ENCODE measurements at places on chromosomes 4 and X. TPM values are rescaled to one million over a fixed set of nuclear protein-coding genes. Genes with fewer than 3 reads are reported as not detected.

The CTAG1B gene
- total RNA-seq, result not detected

The MAGEB10 gene
- not detected for total RNA-seq

The PLK4 gene
- 25.7 TPM for total RNA-seq

The YY2 gene
- total RNA-seq, result 3.1 TPM

The PLXNA3 gene
- total RNA-seq, result 9.0 TPM

The GPR143 gene
- total RNA-seq, result 2.8 TPM

The DAPP1 gene
- total RNA-seq, result not detected

The PHOX2B gene
- not detected for total RNA-seq

The NR3C2 gene
- 9.9 TPM for total RNA-seq

The AMBN gene
- not detected for total RNA-seq

The PRAF2 gene
- 2.7 TPM for total RNA-seq

The ARAP2 gene
- total RNA-seq, result 0.23 TPM

The MAGEC3 gene
- not detected for total RNA-seq

The CXCL5 gene
- 0.23 TPM for total RNA-seq

The FAT1 gene
- 16.0 TPM for total RNA-seq

The SOWAHB gene
- total RNA-seq, result under 0.01 TPM

The IL9R gene
- not detected for total RNA-seq

The ANXA10 gene
- total RNA-seq, result not detected

The LRRC66 gene
- 0.17 TPM for total RNA-seq

The GPRASP3 gene
- total RNA-seq, result 6.0 TPM

The XAGE2 gene
- not detected for total RNA-seq

The HHIP gene
- total RNA-seq, result 191 TPM

The CCDC120 gene
- total RNA-seq, result 0.85 TPM

The ZAR1 gene
- total RNA-seq, result not detected

The S100G gene
- not detected for total RNA-seq

The CORIN gene
- total RNA-seq, result 0.28 TPM

The USP26 gene
- not detected for total RNA-seq

The AKAP14 gene
- not detected for total RNA-seq

The PAGE4 gene
- total RNA-seq, result not detected

The CCKAR gene
- not detected for total RNA-seq

The TKTL2 gene
- total RNA-seq, result not detected

The FAT4 gene
- total RNA-seq, result 69.6 TPM

The NPY1R gene
- 0.09 TPM for total RNA-seq

The SMIM43 gene
- 0.85 TPM for total RNA-seq

The ADD1 gene
- 270 TPM for total RNA-seq

The DACH2 gene
- total RNA-seq, result not detected

The SLC6A14 gene
- total RNA-seq, result not detected

The UTP3 gene
- total RNA-seq, result 27.1 TPM

The KDR gene
- 321 TPM for total RNA-seq

The ZNF732 gene
- 2.0 TPM for total RNA-seq

The NBDY gene
- 6.2 TPM for total RNA-seq

All from dermis blood vessel endothelial cell (primary cell).